ENCODE measurements at places on chromosomes 2 and 18. TPM values are rescaled to one million over a fixed set of nuclear protein-coding genes. Genes with fewer than 3 reads are reported as not detected.

DNA sequence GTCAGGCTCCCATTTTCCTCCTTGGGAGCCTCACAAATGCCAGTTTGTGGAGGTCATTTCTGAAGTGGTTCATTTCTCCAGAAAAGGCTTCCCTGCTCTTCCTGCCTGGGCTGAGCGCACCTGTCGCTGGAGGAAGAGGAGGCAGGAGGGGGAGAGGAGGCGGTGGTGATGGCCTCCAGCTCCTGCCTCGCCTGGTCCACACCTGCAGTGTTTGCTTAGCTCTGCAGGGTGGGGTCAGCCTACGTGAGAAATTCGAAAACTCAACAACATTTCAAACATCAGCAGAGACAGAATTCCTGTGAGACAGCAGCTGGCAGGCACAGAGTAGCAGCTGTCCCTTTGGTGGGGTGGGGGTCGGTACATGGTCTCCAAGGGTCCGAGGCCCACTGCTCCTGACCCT is 7.9 kb downstream of the IMPA2 start:
- H3K27me3 ChIP-seq: no peaks in the 10 kb centered on the region
- no peaks in the 10 kb centered on the region for H3K4me1 ChIP-seq
- H3K36me3 ChIP-seq: no peaks in the 10 kb centered on the region

GRCh38 chr2:10402062-10402585 is 46.0 kb downstream of the ODC1 start:
- peaks cover 40% of the 10 kb centered on the region for H3K4me1 ChIP-seq
- peak overlapping the region; percentile 78 for H3K27ac ChIP-seq
- H3K4me3 ChIP-seq: no peak overlapping the region
- peaks cover 23% of the 10 kb centered on the region for H3K36me3 ChIP-seq

DNA sequence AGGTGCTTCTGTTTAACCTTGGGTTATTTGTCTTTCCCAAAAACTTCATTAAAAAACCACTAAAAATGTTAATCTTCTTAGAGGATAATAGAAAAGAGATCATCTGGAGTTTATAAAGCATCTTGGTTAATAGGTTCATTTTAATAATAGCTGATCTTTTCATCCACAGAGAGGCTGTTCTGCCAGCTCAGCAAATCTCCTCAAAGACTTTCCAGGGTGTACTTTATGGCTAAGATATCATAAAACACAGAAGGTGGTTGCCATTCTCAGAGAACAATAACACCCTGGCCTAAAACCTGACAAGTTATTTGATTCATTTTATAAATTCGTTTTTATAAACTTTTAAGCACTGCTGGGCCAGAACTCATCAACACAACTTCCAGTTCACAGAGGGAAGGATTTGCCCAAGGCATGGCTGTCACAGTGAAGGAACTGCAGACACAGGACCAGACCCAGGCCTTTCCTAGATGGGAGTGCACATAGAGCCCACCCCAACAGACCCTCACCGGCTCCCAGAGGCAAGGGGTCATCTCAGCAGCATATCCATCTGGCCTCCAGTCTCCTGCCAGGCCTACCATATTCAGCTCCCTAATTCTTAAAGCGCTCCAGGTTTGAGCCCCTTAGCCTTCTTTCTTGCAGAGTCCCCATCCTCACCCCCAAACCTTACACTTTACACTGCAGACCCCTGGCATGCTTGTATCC is 203.4 kb upstream of the RAB6C start:
- no peak overlapping the region for H3K4me3 ChIP-seq
- no peaks in the 10 kb centered on the region for H3K4me1 ChIP-seq
- H3K36me3 ChIP-seq: no peaks in the 10 kb centered on the region

- DNase-seq: peak; percentile 26
- peak overlapping the region; percentile 83 for H3K27ac ChIP-seq
- H3K27me3 ChIP-seq: no peaks in the 10 kb centered on the region
- peaks cover 76% of the 10 kb centered on the region for H3K4me1 ChIP-seq
- peak overlapping the region; percentile 32 for H3K4me3 ChIP-seq
Measured at GRCh38 chr2:85994897-85995647, 106.3 kb upstream of the ST3GAL5 start.

DNA sequence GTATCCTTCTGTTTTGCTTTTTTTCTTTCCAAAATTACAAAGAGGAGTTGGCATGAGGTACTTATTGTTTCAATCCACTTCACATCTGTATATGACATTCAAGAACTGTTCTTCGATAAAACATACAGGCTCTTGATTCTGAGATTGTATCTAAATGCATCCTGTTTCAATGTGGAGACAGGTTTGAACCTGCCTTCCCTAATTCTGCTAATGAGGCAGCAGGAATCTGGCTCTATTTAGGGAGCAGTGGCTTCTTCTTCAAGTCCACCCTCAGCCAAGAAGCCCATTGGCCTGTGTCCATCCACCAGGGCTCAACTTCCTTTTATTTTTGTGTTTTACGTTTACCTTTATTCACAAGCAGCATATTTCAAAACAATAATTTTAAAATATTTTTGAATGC is 84.8 kb upstream of the PIK3C3 start:
- H3K27me3 ChIP-seq: no peaks in the 10 kb centered on the region
- H3K27ac ChIP-seq: no peak overlapping the region
- DNase-seq: no peak
- H3K4me3 ChIP-seq: no peak overlapping the region
- no peaks in the 10 kb centered on the region for H3K4me1 ChIP-seq
- no peaks in the 10 kb centered on the region for H3K36me3 ChIP-seq

The RND3 gene
- total RNA-seq: not detected

DNA sequence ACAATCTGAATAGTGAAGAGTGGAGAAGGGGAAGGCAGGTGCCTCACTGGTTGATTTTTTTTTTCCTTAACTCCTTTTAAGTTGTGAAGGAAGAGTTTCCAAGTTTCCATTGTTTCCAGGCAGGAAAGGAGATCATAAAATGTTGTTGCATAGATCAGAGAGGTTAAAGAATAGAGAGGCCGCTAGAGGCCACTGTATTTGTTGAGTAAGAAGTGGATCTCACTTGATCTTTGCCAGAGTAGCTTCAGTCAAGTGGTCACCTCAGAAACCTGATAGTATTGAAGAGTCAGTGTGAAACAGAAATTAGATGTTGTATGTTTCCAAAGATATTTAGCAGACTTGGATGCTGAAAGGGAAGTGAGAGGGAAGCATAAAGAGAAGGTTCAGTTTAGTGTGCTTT is 17.6 kb downstream of the CTNNA2 start:
- no peaks in the 10 kb centered on the region for H3K4me1 ChIP-seq
- H3K27ac ChIP-seq: no peak overlapping the region
- DNase-seq: no peak
- no peak overlapping the region for H3K4me3 ChIP-seq
- H3K36me3 ChIP-seq: no peaks in the 10 kb centered on the region
- no peaks in the 10 kb centered on the region for H3K27me3 ChIP-seq

DNA sequence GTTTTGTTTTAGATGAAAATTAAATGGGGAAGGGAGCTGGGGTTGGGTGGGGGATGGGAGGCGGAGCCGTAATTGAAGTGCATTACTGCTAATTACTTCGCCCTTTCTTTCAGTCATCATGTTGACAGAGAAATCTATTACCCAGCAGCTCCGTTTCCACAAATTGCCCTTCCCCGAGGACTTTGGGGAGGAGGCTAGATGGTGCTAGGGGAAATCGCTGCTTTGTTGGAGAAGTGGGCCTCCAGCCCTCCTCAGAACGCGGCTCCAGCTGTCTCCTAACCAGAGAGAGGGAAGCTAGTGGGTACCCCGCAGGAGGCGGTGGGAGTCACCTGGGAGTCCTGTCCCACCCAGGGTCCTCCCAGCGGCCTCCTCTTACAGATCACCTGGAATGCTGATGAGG is 130.9 kb upstream of the MYCN start:
- DNase-seq: no peak
- no peaks in the 10 kb centered on the region for H3K36me3 ChIP-seq
- no peak overlapping the region for H3K4me3 ChIP-seq
- no peak overlapping the region for H3K27ac ChIP-seq

GRCh38 chr2:62296034-62296831 is 100.3 kb downstream of the B3GNT2 start:
- H3K36me3 ChIP-seq: no peaks in the 10 kb centered on the region
- no peak overlapping the region for H3K4me3 ChIP-seq
- peaks cover 7% of the 10 kb centered on the region for H3K4me1 ChIP-seq
- H3K27ac ChIP-seq: no peak overlapping the region
- H3K27me3 ChIP-seq: no peaks in the 10 kb centered on the region
- no peak for DNase-seq

- no peaks in the 10 kb centered on the region for H3K4me1 ChIP-seq
- H3K36me3 ChIP-seq: no peaks in the 10 kb centered on the region
Measured at GRCh38 chr2:6506361-6506794, 359.3 kb downstream of the CMPK2 start.

The EFHD1 gene
- total RNA-seq: not detected

The SERPINB4 gene
- not detected for total RNA-seq

- no peaks in the 10 kb centered on the region for H3K27me3 ChIP-seq
- H3K27ac ChIP-seq: no peak overlapping the region
- no peak overlapping the region for H3K4me3 ChIP-seq
- no peaks in the 10 kb centered on the region for H3K36me3 ChIP-seq
Measured at GRCh38 chr2:39606585-39606984, 59.1 kb upstream of the TMEM178A start.

The ABCG5 gene
- not detected for total RNA-seq

GRCh38 chr2:39781697-39782096 is 2.6 kb upstream of the THUMPD2 start:
- H3K27ac ChIP-seq: no peak overlapping the region
- no peak for DNase-seq
- peaks cover 4% of the 10 kb centered on the region for H3K36me3 ChIP-seq
- no peak overlapping the region for H3K4me3 ChIP-seq
- no peaks in the 10 kb centered on the region for H3K27me3 ChIP-seq
- peaks cover 44% of the 10 kb centered on the region for H3K4me1 ChIP-seq

DNA sequence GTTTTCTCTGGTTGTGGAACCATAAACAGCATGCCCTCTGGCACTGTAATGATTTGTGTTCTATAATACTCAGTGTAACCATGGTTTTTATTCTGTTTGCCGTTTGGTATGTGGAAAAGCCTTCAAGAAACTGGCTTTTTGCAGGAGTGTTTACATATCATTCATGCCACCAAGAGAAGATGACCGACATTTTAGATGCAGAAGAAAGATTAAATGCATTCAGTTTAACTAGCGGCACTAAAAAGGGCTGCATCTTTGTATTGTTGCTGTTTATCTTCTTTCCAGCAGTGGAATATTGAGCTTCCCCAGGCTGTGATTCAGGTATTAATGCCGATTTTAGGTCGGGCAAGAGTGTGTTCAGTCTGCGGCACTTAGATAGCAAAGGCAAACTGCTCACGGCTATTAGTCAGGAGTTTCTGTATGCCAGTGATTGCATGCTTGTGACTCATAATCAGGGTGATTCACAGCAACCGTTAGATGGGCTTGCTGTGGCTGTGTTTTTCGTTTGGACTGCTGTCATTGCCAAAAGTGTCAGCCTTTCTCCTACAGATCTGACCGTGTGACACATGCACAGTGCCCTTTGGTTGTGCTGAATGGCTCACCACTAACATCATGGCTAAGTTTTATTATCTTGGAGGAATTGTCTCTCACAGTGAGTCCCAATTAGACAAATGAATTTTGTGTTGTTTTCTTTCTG is 479.7 kb downstream of the PARD3B start:
- no peaks in the 10 kb centered on the region for H3K4me1 ChIP-seq
- no peak overlapping the region for H3K27ac ChIP-seq
- no peaks in the 10 kb centered on the region for H3K36me3 ChIP-seq

Measured in activated B cell treated with CpG ODN at 0.5 μM for 24 hours (primary cell).